ENCODE measurements at places on chromosomes 2 and 18.

GRCh38 chr2:31318361-31319336 lies 84.7 kb downstream of the EHD3 start:
- DNase-seq, result no peak

DNA sequence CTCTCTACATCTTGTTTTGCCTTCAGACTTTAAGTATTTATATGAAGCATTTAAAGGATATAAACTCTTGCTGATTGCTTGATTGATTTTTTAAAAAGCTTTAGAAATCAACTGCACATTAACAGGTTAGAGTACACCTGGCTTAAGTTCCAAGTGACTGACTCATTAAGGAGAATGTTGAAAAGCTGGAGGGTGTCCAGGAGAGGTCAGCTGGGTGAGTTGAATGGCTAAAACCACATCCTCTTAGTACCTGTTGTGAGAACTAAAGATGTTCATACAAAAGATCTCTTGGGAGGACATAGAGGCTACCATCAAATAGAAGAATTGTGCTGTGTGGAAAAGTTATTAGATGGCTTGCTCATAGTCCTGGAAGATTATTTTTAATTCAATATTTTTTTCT lies 206.8 kb downstream of the TXNL1 start:
- DNase-seq, result no peak

DNA sequence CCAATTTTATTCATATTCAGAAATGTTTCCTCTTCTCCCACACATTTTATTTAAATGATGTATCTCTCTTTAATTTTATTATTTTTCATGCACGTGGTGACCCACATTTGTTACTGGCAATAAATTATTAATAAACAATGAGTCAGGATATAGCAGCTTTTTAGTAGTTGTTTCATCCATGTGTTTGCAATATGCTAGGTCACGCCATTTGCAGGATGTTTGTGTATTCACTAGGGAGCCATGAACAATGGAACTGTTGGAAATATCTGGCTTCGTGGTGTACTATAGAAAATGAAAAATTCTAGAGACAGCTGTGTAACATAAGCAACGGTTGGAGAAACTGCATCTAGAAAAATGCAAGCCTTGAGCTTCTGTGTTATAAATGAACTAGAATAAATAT lies 176.0 kb upstream of the COL3A1 start:
- no peak for DNase-seq

GRCh38 chr2:31433541-31433940 lies 19.0 kb upstream of the XDH start:
- DNase-seq, result no peak

- no peak for DNase-seq
Measured at GRCh38 chr2:121897335-121897970, 142.0 kb downstream of the TSN start.

All from stimulated activated CD8-positive, alpha-beta memory T cell treated with anti-CD3 and anti-CD28 coated beads, Interleukin-4, amount 100 ng/mL, for 1 hour (primary cell).